ENCODE measurements at places on chromosomes 5 and 9.
A peak's percentile ranks its signal among the peaks of the same experiment; 100 is the strongest.

DNA sequence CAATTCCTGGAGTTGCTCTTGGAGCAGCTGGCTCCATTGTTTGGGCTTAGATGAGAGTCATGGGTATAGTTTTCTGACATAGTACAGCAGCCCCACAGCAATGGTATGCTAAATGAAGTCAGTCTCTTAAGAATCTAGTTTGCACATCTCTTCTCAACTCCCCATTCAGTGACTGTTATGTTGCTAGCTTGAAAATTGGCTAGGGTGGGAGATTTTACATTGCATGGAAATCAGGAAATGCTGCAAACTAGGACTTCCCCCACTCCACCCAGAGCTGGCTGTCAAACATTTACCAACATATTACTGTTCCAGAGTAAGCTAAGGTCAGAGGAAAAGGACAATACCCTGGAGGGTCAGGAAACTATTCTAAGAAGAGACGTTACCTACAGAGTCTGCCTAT, 17.6 kb upstream of the FCHO2 start:
- DNase-seq, result no peak

DNA sequence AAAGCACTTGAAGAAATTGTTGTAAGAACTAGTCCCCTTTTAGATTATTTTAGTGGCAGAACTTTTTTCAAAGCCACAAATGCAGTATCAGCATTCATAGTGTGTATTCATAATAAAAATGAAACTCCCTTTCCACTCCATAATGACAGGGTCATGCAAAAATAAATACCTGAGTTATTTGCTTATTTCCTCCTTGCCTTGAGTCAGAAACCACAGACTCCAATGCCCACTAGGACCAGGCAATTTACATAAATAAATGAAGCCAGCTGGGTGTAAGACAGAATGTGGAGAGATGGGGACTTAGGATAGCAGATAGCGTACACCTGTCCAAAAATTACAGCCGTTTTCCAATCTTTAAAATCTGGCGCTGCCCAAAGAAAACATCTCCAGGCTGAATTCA, 417.8 kb downstream of the TMEM161B start:
- no peak for DNase-seq

DNA sequence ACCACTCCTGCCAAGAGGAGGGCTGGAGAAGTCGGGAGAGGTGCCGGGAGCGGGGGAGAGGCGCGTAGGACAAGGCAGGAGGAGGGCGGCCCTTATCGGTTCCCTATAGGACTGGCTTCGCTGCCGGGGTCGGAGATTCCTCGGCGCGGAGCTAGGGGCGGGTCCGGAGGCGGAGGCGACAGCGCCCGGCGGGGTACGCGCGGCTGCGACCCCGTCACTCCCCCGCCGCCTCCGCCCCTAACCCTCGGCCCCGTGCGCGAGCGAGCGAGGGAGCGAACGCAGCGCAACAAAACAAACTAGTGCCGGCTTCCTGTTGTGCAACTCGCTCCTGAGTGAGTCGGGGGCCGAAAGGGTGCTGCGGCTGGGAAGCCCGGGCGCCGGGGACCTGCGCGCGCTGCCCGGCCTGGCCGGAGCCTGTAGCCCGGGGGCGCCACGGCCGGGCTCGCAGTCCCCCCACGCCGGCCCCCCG, 2.0 kb downstream of the GLIS3 start:
- peak; percentile 86 for DNase-seq

GRCh38 chr5:168746893-168747640, 167.9 kb upstream of the PANK3 start:
- no peak for DNase-seq

DNA sequence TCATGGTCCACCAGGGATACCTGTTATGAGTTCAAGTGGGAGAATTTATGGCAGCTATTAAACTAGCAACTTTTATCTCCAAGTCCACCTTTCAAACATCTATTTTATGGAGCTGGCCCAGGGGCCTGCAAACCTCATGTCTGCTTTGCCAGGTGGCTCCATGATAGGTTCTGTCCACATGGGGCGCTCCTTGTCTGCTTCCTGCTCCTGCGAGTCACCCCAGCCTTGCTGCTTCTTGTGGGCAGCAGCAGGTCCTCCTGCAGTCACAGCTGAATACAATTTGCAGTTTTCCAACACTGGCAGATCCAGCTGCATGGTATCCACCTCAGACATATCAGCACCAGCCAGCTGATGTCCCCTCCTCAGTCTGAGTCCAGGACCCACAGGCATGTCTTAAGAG, 39.6 kb upstream of the FRRS1L start:
- no peak for DNase-seq

DNA sequence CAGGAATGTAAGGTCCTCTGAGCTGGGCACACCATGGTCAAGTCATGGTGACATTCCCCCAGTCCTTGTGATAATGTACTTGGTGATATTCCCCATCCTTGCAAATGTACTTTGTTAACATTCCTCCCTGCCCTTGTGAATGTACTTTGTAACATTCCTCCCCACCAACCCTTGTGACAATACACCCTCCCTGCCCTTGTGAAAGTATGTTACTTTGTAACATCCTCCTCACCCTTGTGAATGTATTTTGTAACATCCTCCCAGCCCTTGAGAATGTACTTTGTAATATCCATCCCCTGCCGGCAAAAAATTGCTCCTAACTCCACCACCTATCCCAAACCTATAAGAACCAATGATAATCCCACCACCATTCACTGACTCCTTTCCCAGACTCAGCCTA, 53.3 kb downstream of the RAPGEF6 start:
- DNase-seq, result peak; percentile 41

GRCh38 chr9:37030611-37030939, 3.5 kb downstream of the PAX5 start:
- DNase-seq, result no peak

DNA sequence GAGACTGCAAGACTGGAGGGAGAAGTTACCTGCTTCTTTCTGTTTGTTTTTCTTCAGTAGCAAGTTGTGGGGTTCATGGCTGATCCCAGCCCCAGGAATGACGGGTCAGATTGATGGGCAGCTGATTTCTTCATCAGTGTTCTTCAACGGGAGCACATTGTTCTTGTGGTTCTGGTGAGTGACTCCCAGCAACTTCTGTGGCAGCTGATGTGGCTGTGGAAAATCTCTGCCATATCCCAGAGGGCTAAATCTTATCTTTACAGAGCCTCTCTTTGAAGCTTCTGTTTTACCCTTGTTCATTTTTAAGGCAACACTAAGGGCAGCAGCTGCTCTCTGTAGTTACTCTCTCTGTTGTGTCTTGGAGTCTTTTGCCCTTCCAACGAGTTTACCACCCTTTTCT, 710.3 kb downstream of the PRELID2 start:
- DNase-seq, result no peak

DNA sequence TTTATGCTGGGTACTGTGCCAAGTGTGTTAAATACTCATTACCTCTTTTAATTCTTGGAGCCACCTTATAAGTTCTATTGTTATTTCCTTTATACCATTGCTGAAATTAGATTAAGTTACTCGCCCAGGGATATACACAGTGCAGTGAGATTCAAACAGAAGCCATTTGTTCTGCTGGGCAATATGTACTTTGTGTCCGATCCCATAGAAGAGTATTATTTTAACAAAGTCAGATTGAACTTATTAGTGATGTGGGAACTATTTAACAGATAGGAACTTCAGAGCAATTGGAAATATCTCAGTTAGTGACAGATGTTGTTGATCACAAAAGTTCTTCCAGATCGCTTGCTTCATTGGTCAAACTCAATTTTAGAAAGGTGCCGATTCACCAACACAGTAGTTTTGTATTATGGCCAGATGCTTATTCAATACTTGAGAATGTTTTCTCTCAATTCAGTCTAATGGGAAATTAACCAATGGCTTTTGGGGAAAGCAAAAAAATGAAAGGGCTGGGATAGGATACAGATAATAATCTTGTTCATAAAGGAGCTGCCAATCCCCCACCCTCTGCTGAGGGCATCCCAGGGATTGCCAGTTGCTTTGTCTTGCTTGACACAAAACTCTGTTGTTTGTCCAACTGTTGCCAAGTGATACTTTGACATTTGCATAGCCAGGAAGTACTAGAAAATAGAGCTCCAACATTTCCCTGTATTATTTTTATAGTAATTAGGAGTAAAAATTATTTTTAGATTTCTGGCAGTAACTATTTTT, 94.8 kb upstream of the SEMA6A start:
- DNase-seq, result no peak

- no peak for DNase-seq
Observed at GRCh38 chr5:1029945-1030625, 21.5 kb downstream of the NKD2 start.

DNA sequence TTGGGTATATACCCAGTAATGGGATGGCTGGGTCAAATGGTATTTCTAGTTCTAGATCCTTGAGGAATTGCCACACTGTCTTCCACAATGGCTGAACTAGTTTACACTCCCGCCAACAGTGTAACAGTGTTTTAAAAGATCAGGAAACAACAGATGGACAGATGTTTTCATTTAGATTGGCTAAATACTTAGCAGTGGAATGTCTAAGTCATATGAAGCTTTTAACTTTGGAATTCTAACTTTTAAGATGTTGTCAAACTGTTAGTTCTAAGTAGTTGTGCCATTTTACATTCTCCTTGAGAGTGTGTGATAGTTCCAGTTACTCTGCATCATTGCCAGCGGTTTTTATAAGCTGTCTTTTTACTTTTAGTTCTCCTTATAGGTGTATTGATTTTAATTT, 688.8 kb downstream of the SEMA5A start:
- no peak for DNase-seq

DNA sequence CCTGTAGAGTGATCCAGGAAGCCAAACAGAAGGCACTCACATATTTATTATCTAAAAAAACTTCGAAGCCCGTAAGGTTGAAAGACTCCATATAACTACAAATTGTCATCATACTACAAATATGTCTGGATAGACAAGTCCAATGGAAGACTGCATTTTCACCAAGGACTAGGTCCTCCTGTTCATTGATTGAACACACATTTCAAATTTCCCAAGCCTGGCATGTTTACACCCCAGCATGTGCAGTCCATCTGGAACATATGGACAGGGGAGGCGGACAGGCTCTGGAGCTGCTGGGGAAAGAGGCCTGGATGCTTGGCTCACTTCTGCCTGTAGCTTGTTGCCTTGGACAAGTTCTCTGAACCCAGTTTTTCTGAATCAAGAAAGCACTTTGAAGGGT, 378.7 kb downstream of the ENC1 start:
- no peak for DNase-seq

DNA sequence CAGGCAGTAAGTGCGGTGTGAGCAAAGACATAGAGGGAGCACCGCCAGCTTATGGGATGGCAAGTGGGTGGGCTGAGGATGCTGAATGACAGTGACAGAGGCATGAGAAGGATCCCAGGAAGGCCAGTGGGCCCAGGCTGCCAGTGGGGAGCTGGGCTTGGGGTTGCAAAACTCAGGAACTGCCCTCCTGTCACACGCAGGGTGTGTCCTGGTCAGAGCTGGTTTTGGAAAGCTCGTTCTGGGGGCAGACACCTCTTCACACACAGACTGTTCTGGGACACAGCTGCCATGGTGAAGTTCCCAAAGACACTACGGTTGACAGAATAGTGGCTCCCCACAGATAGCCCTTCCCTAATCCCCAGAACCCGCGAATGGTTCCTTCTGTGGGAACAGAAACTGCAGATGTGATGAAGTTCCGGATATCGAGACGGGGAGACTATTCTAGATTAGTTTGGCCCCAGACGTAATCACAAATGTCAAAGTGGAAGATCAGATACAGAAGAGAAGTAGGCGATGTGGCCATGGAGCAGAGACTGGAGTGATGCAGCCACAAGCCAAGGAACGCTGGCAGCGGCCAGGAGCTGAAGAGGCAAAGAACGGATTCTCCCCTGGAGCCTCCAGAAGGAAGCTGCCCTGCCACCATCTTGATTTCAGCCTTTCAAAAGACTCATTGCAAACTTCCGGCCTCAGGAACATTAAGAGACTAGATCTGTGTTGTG, 159.0 kb downstream of the COL23A1 start:
- no peak for DNase-seq

All from activated CD4-positive, alpha-beta T cell treated with anti-CD3 and anti-CD28 coated beads, Interleukin-2, amount 10 ng/mL, durations not matched to agents 24 days and 14 days (primary cell).